Stimulated activated CD8-positive, alpha-beta memory T cell treated with anti-CD3 and anti-CD28 coated beads, Interleukin-15, amount 100 ng/mL, for 1 hour (primary cell): ENCODE measurements at places on chromosomes 1 and 21.

GRCh38 chr1:243582326-243582725 lies 267.7 kb downstream of the AKT3 start:
- no peak for DNase-seq

DNA sequence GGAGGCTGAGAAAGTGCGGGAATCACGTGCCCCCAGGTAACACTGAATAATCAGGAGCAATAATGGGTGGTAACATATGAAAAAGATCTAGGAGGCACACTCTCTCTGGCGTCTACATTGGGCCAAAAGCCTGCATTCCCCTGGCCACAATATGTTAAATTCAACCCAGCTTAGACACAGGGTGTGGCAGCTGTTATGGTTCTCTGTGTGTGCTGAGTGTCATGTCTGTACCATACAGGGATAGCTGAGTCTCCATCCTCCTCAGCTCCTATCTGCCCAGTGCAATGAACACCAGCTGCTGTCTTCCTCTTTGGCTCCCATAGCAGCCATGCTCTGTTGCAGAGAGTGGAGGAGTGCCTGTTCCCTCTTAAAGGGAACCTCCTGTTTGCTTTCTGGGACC lies 14.3 kb downstream of the S100A11 start:
- no peak for DNase-seq

DNA sequence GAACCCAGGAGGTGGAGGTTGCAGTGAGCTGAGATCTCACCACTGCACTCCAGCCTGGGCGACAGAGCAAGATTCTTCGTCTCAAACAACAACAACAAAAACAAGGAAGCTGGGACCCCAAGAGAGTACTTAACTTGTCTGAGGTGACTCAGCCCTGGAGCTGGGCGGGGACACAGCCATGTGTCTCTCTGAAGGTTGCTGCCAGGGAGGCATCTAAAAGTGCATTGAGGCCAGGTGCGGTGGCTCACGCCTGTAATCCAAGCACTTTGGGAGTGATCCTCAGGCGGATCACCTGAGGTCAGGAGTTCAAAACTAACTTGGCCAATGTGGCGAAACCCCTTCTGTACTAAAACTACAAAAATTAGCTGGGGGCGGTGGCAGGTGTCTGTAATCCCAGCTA lies 7.7 kb downstream of the IFI6 start:
- no peak for DNase-seq

- DNase-seq, result no peak
Measured at GRCh38 chr1:154970631-154971340, at the start of gene SHC1. TSS of gene SHC1 (minus strand) at chr1:154970747. CDS start at chr1:154970526, 221 bp downstream.
